ENCODE measurements at places on chromosomes 1 and 21.

GRCh38 chr1:239785576-239785975, 306.1 kb upstream of the FMN2 start:
- no peak for ATAC-seq

DNA sequence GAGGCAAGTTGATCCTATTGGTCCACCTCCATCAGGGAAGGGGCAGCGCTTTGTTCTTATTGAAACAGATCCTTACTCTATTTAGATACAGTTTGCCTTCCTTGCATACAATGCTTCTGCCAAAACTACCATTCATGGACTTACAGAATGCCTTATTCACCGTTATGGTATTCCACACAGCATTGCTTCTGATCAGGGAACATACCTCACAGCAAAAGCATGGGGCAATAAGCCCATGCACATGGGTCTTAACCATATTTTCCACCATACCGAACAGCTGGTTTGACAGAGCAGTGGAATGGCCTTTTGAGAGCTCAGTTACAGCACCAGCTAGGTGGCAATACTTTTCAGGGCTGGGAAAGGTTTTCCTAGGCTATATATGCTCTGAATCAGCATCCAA, 544.8 kb upstream of the ADGRL4 start:
- no peak for ATAC-seq

DNA sequence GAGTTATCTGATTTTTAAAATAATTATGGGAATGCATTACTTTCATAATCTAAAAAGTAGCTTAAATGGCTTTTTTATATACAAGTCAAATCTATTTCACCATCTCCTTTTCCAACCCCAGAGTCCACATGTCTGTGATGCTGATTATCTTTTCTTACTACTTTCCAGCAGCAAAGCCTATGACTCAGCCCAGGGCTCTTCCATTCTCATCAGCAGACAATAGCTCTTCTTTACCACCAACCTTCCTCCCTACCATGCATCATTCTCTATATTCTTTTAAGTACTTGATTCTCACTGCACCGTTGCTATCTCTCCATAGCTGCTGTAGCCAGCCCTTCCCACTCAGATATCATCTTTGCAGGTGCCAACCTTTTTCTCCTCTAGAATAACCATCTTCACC, 61.3 kb downstream of the OVGP1 start:
- no peak for ATAC-seq

- ATAC-seq: no peak
These were observed 103.7 kb downstream of the CCDC185 start for GRCh38 chr1:223496883-223497282.

DNA sequence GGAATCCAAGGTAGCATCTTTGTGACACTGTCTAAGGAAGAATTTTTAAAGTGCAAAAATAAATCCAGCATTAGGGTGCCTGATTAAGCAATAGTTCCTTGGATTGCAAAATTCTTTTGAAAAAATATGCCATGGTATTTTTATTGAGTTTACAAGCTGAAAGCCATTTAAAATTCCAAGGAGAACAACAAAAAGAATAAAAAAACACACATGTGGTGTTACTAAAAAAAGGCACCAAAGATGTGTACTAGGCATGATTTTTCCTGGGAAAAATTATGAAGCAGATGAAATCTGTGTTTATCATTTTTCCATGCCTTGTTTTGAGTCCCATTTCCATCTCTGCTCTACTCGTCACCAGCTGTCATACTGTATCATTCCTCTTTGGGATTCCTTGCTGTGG, 157.0 kb upstream of the ZNHIT6 start:
- ATAC-seq: no peak

DNA sequence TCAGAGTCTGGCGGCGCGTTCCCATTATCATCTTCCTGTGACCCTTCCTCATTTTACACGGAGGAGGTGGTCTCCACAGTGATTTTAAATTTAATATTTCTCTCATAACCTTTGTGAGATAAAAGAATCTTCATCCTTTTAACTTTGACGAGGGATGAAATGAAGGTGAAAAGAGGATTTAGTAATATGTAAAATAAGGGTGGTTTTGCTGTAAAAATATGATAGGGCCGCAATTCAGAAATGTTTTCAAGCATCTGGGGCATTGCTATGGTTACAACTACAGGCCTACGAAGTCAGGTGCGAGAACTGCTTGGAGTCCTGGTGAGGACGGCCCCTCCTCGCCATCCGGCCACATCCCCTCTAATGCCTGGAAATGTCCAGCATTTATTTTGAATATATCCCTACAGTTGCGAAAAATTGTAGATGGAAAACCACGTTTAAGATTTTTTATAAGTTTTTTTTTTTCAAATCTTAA, 422 bp upstream of the RSBN1 start:
- peak; percentile 13 for ATAC-seq

Measured in motor neuron (in vitro differentiated cells).